Urinary bladder (tissue), 4 donors: ENCODE measurements at places on chromosomes 7 and 10. TPM values are rescaled to one million over a fixed set of nuclear protein-coding genes. Genes with fewer than 3 reads are reported as not detected.

DNA sequence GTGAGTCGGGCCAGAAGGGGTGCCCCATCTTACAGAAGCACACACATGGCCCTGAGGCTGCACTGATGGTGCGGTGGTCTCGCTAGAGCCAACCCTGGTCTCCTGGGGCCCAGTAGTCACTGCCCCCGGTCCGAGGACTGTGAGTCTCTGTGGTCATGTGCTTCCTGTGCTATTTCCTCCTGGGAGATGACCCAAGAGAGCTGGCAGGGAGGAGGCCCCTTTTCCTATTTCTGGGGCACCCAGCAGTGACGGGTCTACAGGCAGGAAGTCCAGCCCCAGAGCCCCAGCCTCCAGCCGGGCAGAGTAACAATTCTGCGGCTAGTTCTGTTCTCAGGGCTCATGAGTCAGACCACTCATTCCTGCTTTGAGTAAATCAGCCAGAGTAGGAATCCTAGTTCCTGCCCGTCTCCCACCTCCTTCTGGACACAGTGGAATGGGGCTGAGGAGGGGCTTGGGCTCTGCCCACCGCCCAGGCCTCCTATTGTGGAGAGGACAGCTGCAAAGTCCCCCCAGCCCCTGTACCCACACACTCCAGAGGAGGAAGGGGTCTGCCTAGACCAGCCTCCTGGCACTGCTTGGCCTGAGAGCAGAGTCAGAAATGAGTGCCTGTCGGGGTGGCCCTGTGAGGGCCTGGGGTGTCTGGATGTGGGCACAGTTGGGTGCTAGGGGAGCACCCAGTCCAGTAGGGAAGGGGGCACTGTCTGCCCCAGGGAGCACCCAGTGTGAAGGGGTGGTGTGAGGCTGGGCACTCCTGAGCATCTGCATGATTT lies 80.5 kb upstream of the PPIF start:
- no peak for DNase-seq

Gene SPRN
- 0.74 TPM for total RNA-seq

DNA sequence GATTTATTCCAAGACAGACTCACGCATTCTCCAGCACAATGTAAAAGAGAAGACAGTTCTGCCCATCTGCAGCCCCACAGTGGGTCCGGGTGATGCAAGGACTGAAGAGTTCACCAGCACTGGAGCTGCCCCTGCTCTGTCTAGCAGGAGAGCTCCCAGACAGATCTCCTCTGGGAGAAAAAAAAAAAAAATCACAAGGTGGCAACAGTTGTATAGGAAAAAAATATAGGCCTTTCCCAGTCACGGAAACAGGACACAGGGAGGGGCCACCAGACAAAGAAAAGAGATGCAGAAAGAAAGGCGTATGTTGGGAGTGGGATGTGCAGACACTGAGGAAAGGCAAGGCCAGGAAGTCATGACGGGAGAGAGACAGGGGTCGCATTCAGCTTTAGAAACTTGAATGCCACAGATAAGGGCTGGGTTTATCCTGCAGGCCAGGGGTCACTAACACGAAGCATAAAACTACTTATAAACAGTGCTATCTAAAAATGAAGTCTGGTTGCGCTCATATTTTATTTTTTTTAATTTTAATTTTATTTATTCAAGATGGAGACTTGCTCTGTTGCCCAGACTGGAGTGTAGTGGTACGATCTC lies 54.1 kb downstream of the FAM171A1 start:
- DNase-seq, result no peak

Gene SPDYE6
- not detected for total RNA-seq

Gene CPA4
- total RNA-seq, result 3.8 TPM

GRCh38 chr7:155818820-155819168 lies 6.5 kb upstream of the SHH start:
- no peak for DNase-seq

Gene LRRN3
- total RNA-seq, result 39.1 TPM

Gene TUBAL3
- 0.16 TPM for total RNA-seq

Gene FAM25A
- not detected for total RNA-seq

Gene LMOD2
- total RNA-seq, result 5.4 TPM

- DNase-seq, result peak; percentile 65
Observed at GRCh38 chr7:28389504-28390395, 22.6 kb upstream of the CREB5 start.

GRCh38 chr7:76346097-76346496 lies 12.7 kb downstream of the YWHAG start:
- no peak for DNase-seq

DNA sequence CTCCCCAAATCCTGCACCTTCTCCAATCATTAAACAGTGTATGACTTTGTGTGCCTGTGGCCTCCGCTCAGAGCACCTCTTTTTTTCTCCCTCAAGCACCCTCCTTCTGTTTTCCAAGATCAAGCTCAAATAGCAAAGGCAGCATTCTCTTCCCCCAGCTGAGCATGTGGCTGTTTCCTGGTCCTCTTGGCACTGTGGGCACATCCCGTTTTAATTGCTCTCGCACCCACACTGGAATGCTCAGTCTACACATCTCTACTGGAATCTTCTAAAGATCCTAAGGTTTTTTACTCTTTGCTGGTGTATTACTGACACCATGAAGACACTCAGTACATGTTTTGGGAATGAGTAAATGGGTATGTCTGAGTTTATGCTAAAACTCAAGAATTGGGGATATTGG lies 107.4 kb downstream of the WDFY4 start:
- DNase-seq, result no peak

- no peak for DNase-seq
Observed at GRCh38 chr10:113381981-113382509, 170.8 kb upstream of the HABP2 start.

DNA sequence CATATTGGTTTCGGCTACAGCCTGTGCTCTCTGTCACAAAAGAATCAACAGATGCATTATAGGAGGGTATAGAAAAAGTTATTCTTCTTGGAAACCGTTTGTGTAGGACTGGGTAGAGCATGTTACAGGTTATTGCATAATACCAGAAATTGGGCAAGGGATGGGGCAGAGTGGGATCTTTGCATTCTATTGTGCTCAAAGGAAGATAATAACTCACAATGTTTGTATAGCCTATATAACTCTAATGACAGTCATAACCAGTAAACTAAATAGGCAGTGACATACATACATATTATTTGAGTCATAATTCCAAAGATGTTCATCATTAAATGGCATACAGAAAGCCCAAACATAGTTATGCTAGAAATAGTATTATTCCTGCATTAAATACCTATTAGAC lies 179.7 kb downstream of the XPNPEP1 start:
- no peak for DNase-seq

Gene PTPN20
- total RNA-seq, result 8.6 TPM

Gene CDNF
- 1.9 TPM for total RNA-seq

DNA sequence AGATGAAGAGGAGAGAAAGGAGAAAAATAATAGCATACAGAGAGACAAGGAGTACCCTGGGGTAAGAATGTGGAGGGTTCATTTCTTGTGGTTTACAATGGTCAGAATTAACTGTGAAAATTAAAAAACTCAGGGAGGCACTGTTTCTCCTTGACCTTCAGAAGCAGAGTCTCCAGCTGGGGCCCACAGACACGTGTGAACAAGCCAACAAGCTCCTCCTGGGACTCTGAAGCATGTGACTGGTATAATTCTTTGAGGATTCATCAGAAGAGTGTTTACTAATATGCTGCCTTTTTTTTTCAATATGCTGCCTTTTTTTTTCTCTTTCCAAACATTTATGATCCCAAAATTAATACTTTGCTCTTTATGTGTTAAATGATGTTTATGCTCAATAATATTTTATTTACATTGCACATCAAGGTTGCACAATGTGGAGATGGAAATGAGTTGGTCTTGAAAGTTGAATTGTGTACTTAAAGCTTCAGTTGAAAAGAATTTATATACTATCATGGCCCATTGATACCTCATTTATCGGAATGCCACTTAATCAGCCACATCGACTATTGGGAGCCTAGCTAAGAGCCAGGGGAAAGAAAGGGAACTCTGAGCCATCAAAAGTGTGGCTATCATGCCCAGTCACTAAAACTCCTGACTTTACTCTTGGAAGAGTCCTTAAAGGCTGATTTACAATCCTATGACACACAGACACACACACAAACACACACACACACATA lies 134.7 kb upstream of the RHOBTB1 start:
- DNase-seq, result no peak

GRCh38 chr10:27349987-27350386 lies 109.4 kb upstream of the ACBD5 start:
- no peak for DNase-seq

DNA sequence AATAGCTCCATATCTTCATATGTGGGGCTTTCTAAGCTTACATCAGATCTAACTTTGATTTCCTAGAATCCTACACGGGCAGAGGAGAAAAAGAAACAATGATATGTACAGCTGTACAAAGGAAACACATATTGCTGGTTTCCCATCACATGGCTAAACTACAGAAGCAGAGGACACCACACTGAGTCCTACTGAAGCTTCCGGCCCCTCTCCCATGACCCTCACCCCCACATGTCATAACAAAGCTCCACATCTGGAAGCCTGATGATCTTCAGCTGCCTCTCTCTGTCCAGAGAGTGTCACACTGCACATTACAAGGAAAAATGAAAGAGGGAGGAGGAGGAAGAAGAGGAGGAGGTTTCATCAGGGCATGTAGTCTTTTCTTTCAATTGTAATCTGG lies 14.0 kb downstream of the SLC16A12 start:
- DNase-seq, result no peak

Gene OR13A1
- total RNA-seq, result 0.85 TPM

- DNase-seq, result no peak
Observed at GRCh38 chr10:42553064-42553407, 85.3 kb downstream of the ZNF33B start.

DNA sequence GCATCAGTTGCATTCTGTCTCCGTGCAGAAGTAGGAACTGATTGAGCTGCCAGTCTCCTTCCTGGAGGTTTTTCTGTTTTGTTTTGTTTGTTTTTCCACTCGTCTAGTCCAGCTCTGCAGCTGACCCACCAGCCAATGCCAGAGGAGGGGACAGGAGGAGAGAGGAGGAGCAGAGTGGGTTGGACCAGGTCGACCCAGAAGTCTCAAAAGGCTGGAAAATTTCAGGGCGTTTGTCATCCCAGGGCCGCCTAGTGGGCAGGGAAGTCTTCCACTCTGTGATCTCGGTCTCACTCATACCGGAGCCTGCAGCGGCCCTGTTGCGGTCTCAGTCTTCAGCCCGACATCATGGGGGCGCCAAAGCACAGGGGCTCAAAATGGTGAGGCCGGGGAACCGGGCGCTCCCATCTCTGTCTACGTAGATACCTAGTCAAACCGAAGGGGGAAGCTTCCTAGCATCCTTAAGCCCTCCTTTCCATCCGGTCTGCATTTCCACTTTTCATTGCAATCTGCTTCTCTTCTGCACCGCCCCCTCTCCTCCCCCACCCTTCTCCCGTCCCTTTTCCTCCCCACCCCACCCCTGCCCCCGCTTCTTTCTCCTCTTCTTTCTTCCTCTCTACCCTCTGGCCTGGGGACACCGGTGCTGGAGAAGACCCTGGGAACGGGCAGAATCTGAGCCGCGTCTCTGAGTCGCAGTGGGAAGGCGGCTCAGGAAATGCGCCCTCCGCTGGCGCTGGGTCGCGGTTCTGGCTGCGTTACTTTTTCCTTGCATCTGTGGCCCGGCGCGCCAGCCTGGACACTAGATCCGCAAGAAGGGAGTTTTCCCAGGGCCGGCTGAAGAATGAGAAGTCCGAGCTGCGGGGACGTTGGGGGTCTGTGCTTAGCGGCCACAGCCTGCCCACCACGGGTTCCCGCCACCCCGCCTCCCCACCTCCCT lies 16.2 kb upstream of the PAX2 start:
- DNase-seq, result no peak

Gene INMT
- total RNA-seq, result 24.8 TPM

Gene LRRC4
- total RNA-seq, result 3.2 TPM

DNA sequence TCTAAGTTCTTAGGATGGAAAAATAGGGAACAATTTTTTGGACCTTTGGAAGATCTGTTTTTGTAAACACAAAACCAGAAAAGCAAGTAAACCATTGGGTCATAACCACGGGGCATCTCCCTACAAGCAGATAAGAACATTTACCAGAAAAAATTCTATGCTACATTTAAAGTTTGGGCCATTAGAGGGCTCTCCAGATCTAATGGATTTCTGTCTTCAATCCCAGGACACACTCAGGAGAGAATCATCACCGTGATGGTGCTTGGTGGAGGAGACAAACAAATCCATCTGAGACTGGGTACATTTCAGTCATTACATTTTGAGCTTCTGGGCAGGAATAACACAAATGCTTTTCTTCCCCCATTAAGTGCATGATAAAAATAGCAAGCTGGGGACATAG lies 178.4 kb upstream of the TARP start:
- no peak for DNase-seq

DNA sequence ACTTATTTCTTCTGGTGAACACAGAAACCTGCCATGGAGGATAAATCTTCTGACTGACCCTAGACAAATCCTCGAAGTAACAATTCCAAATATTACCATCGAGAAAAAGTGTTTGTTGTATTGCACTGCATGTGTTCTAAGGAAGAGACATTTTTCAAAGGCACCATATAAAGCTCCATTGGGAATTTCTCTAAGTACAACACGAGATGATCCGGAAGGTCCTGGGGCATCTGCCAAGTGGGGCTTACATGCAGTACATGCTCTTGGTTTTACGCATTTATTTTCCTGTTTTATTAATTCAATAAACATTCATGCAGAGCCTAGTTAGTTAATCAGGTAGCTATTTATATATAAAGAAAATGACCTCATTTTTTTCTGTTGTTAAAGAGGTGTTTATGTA lies 692.0 kb upstream of the IGFBP3 start:
- DNase-seq, result no peak

Gene CNPY1
- 0.32 TPM for total RNA-seq

Gene GATA3
- total RNA-seq, result 10.6 TPM

DNA sequence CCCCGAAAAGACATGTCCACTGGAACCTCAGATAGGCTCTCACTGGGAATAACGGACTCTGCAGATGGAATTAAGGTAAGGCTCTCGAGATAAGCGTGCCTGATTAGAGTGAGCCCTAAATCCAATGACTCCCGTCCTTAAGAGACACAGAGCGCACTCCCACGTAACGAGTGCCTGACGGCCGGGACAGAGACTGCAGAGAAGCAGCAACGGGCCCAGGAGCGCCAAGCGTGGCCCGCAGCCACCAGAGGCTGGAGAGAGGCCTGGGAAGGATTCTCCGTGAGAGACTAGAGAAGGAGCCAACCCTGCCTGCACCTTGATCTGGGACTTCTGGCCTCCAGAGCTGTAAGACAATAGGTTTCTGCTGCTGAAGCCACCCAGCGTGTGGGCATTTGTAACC lies 20.0 kb upstream of the TNRC18 start:
- DNase-seq, result no peak

Gene CALHM1
- not detected for total RNA-seq

DNA sequence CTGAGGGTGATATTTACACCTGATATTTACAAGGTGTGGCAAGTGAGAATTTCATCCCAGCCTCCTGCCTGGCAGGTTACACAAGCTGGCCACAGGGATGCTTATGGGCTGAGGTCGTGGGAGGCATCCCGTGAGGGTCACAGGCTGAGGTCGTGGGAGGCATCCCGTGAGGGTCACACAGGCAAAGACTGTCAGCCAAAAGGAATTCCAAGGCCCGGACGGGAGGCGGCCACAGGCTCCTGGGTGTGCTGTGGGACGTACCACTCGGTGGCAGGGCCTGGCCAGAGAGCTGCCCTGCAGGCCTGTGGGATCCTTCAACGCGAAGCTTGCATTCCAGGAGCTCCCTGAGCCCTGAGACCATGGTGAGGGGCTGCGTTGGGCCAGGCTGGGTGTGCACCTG lies 460.6 kb downstream of the DNAJB6 start:
- DNase-seq, result no peak

Gene GAD2
- 0.11 TPM for total RNA-seq
